ENCODE measurements at places on chromosomes 7 and 10.
A peak's percentile ranks its signal among the peaks of the same experiment; 100 is the strongest.

- no peak for DNase-seq
Observed at GRCh38 chr7:155851892-155852291, 39.6 kb upstream of the SHH start.

GRCh38 chr7:20310963-20311742 lies 19.5 kb upstream of the ITGB8 start:
- peak; percentile 12 for DNase-seq

DNA sequence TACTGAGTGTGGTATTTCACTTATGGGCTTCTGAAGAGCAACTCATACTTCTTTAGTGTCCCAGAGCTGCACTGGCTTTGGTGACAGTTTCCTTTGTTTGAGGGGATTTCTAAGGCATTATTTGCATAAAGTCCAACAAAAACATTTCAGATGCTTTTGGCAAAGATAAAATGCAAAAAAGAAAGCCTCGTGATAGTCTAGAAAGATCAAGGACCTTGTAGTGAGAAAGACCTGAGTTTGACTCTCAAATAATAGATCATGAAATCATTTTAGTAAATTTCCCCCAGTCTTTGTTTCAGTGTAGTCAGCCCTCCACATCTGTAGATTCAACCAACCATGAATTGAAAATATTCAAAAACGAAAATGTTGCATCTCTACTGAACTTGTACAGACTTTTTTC lies 107.4 kb downstream of the EEPD1 start:
- DNase-seq, result no peak

DNA sequence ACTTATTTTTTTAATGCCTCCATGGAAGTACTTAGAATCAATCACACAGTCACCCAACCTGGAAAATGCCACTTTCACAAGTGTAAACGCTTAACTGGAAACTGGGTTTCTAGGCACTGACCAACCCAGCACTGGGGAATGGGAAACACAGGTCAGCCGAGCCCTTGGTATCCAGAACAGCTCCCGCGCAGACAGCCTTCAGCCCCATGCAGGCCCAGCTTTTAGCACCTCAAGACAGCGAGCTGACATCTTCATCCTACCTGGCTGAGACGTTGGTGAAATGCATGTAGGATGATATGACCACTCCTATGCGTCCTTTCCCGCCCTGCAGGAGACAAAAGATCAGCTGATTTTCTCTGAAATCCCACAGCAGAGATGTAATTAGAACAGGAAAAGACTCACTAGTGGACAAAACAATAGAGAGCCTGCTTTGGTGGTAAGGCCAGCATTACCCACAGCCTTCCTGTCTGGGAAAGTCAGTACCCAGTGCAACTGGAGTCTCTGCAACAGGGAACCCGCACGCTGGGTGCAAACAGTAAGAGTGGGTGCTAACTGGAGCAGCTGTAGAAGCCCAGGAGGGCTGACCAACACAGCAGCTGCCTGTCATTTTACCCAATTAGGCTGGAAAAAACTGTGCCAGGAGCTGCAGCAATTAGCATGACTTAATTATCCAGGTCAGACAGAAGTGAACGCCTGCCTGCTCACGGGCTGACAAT lies 153.7 kb downstream of the TNS3 start:
- no peak for DNase-seq

- no peak for DNase-seq
Observed at GRCh38 chr7:3969286-3969685, 668.2 kb downstream of the SDK1 start.

- DNase-seq, result peak; percentile 4
Observed at GRCh38 chr10:77251297-77252013, 386.2 kb downstream of the KCNMA1 start.

DNA sequence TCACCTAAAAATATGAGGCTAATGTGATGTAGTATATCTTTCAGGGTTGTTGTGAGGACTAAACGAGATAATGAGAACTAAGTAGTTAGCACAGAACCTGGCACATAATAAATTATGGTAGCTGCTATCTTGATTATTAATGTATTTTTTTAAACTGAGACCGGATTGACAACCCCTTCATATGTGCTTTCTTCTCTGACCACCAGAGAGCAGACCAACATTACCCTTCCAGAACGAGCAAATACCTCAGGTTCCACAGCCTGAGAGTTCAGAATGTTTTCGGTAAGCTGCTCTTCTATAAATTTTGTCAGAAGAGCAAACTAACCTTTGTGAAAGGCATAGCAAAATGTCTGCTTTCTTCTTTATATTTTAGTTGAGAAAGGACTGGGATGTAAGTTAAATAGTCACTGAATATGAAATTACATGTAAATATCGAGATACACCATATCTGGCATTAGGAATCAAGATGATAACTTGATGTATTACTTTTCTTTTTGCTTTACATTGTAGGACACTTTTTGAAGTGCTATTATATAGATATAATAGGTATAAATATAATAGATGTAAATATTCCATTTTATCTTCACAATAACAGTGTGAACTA lies 13.6 kb upstream of the BPGM start:
- DNase-seq, result peak; percentile 73

DNA sequence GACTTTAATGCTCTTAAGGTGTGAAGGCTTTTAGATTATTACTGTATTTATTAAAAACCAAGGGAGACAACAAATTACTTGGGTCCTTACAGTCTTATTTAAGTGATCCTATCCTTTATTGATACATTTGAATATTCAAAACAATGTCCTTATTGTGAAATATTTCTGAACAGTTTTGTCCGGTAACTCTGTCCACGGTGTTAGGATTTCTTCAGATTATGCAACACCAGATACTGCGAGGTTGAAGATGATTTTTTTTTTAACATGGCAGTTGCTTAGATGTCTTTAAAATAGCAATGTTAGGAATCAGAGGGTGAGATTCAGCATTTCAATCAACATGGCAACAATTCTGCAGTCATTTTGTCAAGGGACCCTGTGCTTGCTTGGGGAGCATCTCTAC lies 176.5 kb downstream of the CSTF2T start:
- no peak for DNase-seq

DNA sequence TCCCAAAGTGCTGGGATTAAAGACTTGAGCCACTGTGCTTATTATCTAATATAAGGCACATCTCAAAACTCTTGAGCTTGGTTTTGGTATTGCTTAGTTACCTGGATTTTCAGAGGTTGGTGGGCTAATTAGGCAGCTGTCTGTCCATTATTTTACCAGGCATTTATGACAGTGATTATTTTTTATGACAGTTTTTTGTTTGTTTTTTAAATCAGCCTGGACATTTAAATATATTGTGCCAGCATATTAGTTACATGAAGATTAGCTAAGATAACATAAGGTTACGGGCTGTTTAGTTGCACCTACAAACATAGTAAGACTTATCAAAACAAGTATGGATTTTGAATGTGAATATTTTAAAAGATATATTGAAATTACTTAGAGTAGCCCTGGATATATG lies 2.6 kb upstream of the ZRANB1 start:
- no peak for DNase-seq

DNA sequence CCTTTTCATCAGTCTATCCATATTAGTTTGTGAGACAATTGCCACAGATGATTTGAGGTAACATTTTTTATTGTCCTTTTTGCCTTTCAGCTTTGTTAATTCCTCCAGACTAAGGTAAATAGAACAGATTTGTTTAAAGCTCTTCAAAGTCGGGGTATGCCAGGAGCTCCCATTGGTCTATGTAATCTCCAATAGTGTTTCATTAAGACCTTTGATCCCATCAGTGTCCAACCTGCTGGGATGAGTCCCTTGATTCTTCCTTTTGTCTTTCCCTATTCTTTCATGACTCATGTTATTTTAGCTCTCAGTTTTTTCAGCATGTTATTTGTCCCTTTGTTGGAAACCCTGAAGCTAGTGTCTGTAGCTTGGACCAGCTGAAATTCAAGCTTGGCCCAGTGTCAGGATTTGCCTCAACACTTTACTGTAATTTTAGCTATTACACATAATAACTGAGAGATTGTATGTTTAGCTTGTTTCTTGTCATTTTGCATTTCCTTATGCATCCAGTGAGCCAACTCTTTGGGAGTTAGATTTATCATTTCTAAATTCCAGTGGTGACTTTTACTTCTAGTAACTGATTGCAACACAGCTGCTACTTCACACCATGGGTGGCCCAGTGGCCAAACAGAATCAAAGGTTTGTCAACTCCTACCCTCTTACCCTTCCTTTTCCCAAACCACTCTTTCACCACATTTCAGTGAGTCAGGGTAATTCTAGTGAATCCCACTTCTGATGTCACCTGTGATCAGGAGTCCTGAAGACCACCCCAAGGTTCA lies 15.3 kb downstream of the AGBL3 start:
- no peak for DNase-seq

GRCh38 chr7:69411466-69411865 lies 186.8 kb upstream of the AUTS2 start:
- no peak for DNase-seq

GRCh38 chr7:156629873-156630272 lies 10.7 kb upstream of the RNF32 start:
- no peak for DNase-seq

- no peak for DNase-seq
Observed at GRCh38 chr7:85062651-85063050, 124.2 kb downstream of the SEMA3D start.

DNA sequence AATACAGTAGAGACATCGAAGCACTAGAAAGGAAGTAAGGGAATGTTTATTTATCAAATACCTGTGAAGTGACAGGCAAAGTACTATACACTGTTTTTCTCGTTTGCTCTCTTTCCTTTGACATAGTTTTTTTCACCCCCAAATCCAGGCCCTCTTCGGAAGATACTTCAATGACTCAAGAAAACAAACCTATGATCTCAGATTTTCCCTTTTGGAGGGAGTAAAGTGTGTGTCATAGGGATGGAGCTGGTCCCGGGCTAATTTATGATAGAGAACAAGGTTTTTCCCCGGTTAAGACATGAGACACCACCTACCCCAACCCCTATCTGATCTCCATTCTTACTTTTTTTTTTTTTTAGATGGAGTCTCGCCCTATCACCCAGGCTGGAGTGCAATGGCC lies 61.7 kb downstream of the MAP3K8 start:
- no peak for DNase-seq

DNA sequence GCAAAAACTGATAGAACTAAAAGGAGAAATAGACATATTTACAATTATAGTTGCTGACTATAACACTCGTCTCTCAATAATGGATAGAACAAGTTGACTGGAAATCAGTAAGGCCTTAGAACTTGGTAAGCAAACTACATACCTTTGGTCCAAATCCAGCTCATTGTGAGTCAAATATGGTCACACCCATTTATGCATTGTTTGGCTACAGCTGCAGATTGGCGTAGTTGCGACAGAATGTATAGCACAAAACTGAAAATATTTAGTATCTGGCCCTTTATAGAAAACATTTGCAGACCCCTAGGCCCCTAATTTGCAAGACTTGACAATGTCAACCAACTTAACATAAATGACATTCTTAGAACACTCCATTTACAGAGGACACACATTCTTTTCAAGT lies 103.6 kb upstream of the EGR2 start:
- DNase-seq, result no peak

DNA sequence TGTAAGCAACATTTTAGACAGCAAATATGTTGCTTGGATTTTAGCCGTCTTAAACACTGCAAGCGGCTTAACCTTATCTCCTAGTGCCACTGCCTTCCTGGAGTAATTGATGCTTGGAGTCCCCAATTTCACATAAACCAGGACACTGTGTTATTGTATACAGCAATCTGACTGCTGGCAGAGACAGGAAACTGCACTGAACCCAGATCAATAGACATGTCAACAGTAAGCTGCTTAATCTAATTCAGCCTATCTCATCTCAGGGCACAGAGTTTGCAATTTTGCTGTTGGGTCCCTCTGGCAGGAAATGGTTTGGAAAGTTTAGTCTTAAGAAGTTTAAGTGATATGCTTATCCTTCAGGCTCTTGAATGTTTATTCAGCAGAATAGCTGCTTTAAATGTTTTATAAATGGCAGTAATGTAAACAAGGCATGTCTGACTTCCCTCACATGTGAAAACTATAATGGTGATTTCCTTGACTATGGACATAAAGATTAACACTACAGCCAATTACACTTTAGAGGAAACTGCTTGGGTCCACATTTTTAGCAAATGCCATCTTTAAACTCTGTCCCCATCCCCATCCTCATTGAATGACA lies 598.6 kb downstream of the PARD3 start:
- no peak for DNase-seq

DNA sequence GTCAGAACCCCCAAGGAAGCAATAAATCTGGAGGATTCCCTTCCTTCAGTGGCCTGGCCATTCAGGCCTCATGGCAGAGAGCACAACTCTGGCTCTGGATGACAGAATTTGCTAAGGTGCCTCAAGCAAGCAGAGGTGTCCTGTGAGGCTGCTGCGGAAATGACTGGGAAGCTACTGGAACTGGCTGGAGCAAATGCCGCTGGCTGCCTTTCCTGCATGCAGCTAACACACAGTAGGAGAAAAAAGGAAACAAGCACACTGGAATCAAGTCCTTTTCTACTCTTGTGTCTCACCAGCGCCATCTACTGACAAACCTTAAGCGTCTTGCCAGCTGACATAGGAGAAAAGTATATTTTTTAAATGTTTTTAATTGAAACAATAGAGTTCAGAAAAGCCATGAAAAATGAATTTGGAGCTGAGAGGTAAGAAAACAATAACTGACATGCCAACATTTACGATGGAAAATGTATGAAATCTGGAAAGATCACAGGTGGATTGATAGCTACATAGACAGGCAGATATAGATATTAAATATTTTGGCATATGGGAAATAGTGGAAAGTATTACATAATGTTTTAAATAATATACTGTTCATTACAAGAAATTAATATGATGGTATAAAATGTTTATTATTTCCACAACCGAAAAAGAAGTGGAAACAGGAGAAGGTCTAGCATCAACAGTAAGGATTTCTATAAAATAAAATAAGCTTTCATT lies 951.6 kb downstream of the ANKRD7 start:
- DNase-seq, result peak; percentile 2

DNA sequence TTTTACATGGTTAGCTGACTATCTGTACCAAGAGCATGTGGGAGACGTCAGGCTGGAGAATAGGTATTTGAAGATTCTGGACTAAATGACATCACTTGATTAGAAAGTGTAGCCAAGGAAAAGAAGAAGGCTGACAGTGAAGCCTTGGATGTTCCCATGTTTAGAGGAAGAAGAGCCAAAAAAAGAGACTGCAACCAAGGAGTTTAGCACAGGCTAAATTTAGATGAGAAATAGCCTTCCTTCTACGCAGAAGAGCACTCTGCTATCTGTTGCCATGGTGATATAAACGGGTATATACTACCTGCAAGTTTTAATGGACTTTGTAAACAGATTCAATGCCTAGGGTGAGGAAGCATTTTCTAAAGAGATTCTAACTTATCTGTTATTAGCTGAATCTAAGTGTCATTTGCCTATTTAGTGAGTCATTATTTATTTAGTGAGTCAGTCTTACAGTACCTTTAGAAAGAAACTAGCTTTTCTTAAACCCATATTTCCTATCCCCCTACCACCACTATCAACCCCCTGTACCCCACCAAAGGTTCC lies 69.8 kb downstream of the CDK6 start:
- DNase-seq, result no peak
